ENCODE measurements at places on chromosomes 1 and 21.

- DNase-seq = no peak
These were observed 15.8 kb upstream of the CYB5R1 start for GRCh38 chr1:202982715-202983430.

DNA sequence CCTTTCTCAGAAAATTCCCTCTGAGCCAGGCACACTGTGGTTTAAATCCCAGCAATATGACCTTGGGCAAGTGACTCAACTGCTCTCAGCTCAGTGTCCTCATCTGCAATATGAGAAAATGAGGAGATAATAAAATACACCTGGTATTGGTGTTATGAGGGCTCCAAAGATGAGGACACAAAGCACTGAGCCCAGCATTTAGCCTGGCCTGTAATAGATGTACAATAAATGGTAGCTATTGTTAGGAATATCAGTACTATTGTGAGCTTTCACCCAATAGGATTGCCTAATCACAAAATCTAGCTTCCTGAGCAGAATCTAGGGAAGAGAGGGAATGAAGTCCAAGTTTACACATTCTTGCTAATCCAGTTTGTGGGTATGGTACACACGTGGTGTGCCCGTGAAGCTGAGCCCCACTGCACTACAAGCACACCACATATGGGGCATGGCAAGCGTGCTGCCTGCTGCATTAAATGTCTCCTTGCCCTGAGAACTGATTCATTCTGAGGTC lies 24.3 kb upstream of the SLC30A1 start:
- DNase-seq = no peak

- DNase-seq = no peak
These were observed 102.3 kb upstream of the TMPRSS2 start for GRCh38 chr21:41610042-41610839.

- no peak for DNase-seq
These were observed 216.6 kb upstream of the EDN2 start for GRCh38 chr1:41700986-41701535.

- no peak for DNase-seq
These were observed 90.8 kb upstream of the L1TD1 start for GRCh38 chr1:62103846-62104245.
